Stimulated activated CD4-positive, alpha-beta T cell treated with anti-CD3 and anti-CD28 coated beads, Interleukin-15, amount 100 ng/mL, for 1 hour (primary cell): ENCODE measurements at places on chromosomes 4 and X.

- no peak for DNase-seq
Observed at GRCh38 chr4:107243141-107243781, 207.1 kb upstream of the DKK2 start.

GRCh38 chrX:69284491-69284890 lies 119.2 kb upstream of the PJA1 start:
- DNase-seq: no peak

DNA sequence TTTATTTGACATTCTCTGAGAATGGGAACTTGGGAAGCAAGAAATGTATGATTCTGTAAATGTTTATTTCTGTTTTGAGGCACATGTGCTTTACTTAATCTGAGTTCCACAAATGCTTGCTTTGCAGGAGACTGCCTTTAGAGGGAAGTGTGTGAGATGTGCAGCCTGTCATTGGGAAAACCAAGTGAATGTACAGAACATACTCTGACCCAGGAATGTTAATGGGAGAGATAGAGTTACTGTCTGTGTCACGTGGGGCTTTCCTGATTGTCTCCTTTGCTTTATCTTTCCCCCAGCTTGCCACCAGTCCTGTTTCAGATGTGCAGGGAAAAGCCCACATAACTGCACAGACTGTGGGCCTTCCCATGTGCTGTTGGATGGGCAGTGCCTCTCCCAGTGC lies 218.6 kb upstream of the ANXA3 start:
- DNase-seq: no peak

- no peak for DNase-seq
Observed at GRCh38 chr4:52939325-52939724, 77.2 kb downstream of the RASL11B start.

DNA sequence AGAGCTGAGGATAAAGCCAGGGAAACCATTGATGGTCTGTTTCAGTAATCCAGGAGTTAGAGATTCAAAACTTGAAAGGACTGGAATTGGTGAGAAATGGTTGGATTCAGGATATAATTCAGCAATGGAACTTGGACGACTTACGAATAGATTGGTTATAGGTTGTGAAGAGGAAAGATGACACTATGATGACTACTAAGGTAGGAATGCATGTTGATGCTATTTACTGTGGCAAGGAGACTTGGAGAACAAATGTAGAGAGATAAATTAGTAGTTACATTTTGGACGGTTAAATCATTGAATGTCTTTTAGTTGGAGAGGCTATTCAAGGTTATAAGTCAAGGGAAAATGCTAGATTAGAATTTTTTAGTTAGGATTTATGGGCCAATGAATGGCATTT lies 365.4 kb upstream of the TECRL start:
- DNase-seq: no peak

GRCh38 chr4:173490817-173491528 lies 39.1 kb downstream of the HAND2 start:
- no peak for DNase-seq

DNA sequence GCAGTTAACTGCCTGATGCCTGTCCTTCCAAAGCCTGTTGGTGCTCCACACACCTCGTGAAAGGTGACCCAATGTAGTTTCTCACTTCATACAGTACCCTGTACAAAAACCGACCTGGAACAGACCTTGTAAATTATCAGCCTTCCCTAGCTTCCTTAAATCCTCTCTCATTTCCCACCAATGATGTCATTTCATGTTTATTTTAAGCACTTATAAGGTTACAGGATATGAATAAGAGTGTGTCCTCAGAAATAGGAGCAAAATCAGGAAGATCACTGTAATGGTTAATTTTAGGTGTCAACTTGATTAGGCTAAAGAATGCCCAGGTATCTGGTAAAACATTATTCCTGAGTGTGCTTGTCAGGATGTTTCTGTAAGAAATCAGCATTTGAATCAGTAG lies 44.7 kb downstream of the TMEM150C start:
- DNase-seq: no peak

- no peak for DNase-seq
Observed at GRCh38 chr4:68927165-68927564, 24.4 kb downstream of the UGT2A3 start.

- no peak for DNase-seq
Observed at GRCh38 chr4:184288451-184289178, 70.9 kb upstream of the ENPP6 start.

DNA sequence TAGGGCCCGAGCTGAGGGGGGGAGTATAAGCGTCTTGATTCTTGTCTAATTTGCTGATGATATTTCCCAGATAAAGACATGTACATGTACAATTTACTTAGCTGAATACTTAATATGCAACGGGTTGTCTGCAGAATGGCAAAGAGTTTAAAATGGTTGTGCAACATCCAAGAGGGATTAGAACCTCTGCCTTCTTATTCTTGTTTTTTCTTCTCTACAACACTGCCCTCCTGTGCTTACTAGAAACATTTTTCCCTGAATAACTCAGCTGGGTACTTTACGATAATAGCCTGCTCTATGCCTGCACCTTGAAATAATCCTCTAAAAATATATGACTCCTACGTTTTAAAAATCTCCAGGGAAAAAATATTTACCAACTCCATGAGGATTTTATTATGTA lies 41.8 kb downstream of the INTS12 start:
- DNase-seq: no peak

GRCh38 chr4:146975527-146975926 lies 29.9 kb upstream of the TTC29 start:
- DNase-seq: no peak

DNA sequence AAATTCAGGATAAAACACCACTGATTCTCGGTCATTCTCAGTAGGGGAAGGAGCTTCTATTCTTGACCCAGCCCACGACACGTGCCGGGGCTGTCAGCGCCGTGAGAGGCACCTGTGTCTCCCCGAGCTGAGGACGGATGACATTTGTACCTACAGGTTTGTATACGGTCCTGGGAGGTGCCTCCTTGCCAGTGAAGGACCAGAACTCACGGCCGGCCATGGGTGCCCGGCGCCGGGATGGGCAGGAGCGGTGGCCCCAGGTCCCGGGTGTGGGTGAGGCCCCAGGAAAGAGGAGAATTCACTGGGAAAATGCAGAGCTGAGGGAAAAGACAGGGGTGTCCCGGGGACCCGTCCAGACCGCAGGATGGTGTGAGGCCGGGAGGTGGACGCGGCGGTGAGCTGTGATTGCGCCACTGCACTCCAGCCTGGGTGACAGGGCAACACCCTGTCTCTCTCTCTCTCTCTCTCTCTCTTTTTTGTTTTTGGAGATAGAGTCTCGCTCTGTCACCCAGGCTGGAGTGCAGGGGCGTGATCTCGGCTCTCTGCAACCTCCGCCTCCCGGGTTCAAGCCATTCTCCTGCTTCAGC lies 48.9 kb upstream of the PPP2R3B start:
- DNase-seq: no peak

DNA sequence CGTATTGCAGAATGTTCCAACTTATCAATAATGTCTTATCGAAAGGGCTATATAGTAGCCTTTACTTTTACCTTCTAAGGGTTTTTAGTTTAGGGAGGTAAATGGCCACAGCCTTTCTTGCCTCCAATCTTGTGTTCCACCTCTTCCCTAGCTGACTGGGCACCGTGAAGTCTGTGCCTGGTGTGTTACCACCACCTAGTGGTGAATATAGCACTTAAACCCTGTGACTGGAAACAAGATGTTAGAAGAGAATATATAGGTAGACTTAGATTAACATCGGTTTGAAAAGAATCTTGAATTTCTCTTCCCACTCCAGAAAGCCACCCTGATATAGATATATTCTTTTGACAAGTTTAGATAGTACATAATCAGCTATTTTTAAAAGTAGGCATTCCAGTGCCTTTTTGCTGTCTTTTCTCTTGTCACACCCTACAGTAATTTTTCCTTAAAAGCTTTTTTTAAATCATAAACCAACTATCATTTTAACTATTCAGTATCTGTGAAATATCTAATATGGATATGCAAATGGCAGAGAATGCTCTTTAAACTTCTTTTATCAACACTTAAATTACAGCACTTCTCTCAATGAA lies 27.8 kb upstream of the ADH7 start:
- DNase-seq: peak; percentile 7

- no peak for DNase-seq
Observed at GRCh38 chr4:184934961-184935360, 83.3 kb upstream of the HELT start.

DNA sequence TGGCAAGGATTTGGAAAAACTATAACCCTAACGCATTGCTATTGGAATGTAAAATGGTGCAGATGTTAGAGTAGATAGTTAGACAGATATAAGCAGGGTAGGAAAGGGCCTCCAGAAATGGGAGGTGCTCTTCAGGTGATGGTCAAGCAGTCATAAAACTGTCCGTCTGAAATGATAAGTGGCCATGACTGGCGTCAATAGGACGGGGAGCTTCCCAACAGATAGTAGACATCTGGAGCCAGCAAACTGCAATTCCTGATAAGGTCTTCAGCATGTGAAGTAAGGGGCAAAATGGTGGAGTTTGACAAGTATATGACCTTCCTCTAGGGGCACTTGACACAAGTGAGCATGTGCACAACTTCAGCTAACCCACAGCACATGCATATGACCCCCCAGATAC lies 250.4 kb downstream of the MAGEB5 start:
- DNase-seq: no peak

DNA sequence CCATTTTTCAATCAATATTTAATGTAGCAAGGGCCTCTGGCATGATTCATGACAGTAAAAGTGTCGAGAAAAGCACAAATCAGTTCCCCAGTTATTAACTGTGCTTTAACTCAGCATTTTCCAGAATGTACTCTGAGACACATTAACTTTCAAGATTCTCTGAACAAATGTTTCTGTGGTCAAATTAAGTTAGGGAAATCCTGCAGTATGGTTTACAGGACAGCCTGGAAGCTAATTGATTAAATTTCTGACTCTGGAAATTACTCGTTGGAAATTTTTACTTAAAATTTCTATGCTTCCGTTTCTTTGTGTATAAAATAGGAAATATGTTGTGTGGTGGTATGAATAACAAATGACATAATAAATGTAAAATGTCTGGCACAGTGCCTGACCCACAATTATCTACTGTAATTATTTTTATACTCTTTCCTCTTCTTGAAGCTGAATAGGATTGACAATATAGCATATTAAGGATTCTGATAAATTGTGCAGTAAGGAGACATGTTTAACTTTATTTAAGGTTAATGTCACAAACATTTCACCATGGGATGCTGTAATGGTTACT lies 33.7 kb downstream of the STK32B start:
- no peak for DNase-seq

GRCh38 chr4:117137145-117137544 lies 51.8 kb upstream of the TRAM1L1 start:
- DNase-seq: no peak

DNA sequence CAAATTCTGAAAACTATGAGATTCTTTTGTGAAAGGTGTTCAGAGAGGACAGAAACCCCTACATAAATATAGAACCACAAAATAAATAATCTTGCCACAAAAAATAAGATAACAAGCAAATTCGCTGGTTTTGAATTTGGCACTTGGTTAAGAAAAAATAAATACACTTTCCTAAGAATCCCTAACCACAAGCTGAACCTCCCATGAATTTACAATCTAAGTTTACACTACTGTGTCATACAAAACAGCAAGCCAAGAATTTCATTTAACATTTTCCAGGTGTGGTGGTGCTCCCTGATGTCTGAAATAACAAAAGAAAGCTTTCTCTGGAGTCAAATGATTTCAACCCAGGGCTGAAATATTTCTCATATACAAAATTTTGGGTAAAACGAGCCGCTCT lies 121.0 kb downstream of the KCNIP4 start:
- no peak for DNase-seq

GRCh38 chr4:45693746-45694145 lies 430.1 kb downstream of the GABRG1 start:
- no peak for DNase-seq

DNA sequence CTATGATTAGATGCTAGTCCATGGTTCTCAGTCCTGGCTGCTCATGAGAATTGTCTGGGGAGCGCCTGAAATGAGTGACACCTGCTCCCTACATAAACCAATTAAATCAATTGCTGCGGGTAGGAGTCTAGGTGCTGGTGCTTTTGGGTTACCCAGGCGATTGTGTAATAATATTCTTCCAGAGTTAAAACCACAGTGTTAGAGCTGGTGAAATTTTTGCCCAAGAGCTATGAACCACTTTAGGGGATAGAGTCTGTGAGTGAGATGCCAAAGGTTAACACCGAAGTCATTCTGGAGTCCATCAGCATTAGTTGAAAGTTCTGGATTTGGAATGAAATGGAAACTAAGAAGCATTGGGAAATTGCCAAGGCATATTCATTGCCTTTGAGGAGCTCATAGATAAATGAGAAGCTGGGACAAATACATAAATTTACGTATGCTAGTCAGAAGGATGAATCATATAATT lies 15.3 kb downstream of the PDK3 start:
- no peak for DNase-seq

- DNase-seq: no peak
Observed at GRCh38 chr4:139704915-139705485, 39.4 kb downstream of the MGST2 start.

DNA sequence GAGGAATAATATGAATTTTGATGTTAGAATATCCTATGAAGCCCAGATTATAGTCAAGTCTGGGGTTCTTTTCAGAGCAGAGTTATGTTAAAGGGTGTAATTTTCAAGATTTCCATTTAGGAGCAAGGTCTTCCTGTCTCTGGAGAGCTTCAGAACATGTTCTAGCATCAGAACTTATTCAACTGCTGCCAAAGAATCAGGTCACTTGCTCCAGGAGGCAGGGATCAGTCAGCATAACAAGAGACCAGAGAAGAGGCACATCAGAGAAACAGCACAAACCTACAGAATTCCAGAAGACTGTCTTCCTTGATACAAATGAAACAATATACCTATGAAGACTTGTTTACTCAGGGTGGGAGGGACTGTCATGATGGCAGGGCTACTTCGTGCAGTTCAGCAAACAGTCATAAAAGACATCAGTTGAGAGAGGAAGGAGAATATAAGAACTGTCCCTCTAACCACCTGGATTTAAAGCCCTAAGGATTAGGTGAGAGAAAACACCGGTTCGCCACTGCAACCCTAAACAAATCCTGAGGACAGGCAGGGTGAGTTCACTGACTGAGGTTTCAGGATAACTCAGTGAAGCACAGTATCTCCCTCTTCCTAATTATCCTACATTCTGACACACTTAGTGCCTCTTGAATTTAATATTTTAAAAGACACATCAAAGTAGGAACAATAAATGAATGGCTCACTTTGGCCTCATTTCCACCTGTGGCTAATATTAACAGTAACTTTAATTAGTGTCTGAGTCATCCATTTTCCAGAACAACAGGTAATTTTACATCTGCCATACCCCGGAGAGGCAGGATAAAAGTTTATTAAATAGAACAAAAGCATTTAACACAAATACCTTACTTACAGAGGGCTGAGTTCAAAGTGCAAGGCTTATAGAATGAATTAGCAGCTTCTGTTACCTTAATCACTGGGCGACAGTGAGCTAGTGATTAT lies 93.0 kb downstream of the HDAC8 start:
- no peak for DNase-seq

DNA sequence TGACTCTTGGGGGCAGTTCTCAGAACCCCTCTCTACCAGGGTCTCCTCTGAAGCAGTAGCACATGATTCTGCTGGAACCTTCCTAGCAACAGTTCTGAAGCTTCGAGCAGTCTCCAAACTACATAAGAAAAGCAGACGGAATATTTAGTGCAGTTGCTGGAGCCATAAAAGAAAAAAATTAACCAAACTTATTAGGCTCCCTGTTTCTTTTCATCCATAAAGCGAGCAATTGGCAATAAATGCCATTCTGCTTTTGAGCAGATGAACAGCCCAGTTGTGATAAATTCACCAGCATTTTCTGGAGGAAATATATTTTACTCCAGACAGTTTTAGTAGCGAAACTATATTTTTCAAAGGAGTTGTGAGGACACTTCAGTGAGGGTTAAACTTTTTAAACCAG lies 250.1 kb upstream of the BOD1L1 start:
- no peak for DNase-seq

GRCh38 chr4:139267301-139267700 lies 12.7 kb downstream of the MGARP start:
- no peak for DNase-seq
